Activated CD8-positive, alpha-beta memory T cell treated with anti-CD3 and anti-CD28 coated beads for 1 hour (primary cell): ENCODE measurements at places on chromosomes 7 and 10.

DNA sequence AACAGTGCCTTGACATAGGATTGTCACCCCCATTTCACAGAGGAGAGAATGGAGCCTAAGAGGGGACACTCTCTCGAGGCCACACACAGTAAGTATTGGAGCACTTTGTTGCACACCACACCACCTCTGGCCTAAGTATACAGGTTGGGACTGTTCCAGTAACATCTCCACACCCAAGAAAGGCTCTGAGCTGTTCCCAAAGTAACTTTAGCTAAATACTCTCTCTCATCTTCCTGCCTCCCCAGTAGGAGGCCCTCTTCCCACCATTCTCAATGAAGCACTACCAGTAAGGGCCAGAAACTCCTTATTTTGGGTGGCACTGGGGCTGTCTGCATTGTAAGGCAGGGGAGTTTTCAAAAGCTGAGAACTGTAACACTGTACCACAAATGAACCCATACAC, 189.5 kb downstream of the ZNF438 start:
- DNase-seq, result no peak

DNA sequence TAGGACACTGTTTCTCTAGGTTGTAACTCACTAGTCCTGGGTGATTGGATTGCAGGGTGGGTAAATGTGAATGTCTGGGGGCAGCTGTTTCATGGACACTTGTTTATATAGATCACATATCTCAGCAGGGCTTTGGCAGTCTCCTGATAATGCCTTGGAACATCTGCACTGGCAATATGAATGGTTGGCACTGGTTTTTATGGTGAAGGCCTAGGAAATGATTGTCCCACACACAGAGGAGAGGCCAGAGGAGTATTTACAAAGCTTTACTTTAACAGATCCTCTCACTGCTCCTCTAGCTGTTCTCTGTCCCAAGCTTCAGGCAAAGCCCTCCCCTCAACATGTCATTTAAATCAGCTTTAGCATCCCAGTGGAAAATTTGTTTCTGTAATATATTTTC, 171.3 kb upstream of the STEAP4 start:
- DNase-seq, result no peak

- DNase-seq, result no peak
Measured at GRCh38 chr7:151400626-151401315, 9.1 kb downstream of the WDR86 start.

DNA sequence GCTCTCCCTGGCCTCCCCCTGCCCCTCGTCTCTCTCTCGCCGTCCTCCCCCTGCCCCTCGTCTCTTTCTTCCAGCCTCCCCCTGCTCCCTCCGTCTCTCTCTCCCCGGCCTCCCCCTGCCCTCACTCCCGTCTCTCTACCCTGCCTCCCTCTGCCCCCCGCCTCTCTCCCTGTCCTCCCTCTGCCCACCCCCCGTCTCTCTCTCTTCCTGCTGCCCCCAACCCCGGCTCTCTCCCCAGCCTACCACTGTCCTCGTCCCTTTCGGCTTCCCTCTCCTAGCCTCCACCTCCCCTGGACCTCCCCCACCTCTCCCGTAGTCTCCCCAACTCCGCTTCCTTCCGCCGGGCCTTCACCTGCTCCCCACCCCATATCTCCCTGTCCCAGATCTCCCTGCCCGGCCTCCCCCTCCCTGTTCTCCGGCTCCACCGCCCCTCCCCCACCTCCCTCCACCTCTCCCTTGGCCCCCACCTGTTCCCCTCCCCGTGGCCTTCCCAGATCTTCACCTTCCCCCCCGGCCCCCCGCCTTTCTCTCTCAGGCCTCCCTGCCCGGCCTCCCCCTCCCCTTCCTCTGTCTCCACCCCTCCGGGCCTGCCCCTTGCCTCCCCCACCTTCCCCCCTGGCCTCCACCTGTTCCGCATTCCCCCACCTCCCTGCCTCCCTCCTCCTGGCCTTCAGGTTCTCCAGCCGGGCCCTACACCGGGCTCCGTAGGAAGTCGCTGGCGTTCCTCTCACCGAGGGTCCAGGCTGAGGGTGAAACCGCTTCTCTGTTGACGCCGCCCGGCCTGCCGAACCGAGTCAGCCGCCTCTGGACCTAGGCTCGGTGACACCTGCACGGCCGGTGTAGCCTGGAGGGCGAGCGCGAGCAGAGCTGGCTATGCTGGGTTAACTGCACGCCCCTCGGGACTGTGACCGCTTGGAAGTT, 1.2 kb downstream of the GET4 start:
- DNase-seq, result no peak

DNA sequence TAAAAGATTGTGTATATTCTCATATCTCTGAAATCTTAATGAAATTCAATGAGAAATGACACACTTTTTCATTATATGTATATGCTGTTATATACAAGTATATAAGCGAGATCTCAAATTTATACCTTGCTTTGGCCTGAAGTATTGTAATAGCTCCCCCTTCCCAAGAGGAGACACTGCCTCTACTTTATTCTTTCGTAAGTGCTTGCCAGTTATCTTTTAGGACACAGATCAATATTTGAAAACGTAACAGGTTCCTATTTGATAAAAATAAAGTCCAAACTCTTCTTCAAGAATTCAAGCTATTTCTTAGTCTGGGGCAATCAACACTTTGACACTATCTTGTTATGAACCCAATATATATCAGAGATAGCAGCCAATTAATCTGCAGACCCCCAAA, 24.9 kb downstream of the WASL start:
- no peak for DNase-seq

- no peak for DNase-seq
Measured at GRCh38 chr7:140081774-140082425, 19.1 kb upstream of the PARP12 start.

GRCh38 chr7:101216860-101217387, 457 bp downstream of the PLOD3 start:
- no peak for DNase-seq

DNA sequence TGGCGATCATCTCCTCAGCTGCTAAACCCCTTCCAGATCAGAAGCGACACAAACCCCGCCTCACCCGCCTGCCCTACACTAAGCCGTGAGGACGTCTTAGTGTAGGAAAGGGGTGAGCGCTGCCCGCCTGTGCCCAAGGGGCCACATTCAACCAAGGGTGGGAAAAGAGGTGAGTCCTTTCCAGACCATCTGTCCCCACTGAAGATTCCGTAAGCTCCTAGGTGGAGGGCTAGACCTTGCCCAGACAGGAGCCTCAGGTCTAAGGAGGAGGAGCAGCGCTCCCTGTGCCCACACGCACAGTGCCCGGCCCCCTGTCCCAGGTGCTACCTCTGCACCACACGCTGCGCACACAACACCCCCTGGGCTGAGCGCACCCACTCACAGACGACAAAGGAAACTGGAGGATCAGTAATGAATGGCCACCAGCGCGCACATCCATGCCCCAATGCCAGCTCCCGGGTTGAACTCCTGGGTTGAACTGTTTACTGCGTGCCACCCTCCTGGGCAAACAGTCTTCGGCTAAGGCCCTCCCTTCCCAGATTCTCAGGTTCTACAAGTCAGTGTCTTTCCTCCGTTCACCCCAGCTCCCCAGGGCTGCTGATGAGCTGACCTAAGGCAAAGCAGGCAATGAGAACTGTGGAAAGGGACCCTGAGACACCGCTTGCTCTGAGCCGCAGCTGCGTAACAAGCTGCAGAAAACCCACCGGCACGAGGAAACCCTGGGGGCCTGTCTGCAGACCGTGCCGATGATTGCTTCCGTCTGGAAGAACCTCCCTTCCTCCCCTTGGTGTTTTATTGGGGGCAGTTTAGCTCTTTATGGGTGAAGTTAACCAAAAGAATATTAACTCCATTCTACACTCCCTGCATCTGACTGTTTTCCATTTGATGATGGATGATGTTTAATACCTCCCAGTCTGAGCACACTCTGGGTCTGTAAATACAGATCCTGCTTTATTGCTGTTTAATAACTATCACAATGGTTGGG, 185.9 kb downstream of the MAD1L1 start:
- DNase-seq, result no peak

GRCh38 chr10:71754562-71754961, 18.8 kb downstream of the VSIR start:
- DNase-seq, result no peak

GRCh38 chr7:26686448-26686981, 177.9 kb downstream of the SKAP2 start:
- no peak for DNase-seq

DNA sequence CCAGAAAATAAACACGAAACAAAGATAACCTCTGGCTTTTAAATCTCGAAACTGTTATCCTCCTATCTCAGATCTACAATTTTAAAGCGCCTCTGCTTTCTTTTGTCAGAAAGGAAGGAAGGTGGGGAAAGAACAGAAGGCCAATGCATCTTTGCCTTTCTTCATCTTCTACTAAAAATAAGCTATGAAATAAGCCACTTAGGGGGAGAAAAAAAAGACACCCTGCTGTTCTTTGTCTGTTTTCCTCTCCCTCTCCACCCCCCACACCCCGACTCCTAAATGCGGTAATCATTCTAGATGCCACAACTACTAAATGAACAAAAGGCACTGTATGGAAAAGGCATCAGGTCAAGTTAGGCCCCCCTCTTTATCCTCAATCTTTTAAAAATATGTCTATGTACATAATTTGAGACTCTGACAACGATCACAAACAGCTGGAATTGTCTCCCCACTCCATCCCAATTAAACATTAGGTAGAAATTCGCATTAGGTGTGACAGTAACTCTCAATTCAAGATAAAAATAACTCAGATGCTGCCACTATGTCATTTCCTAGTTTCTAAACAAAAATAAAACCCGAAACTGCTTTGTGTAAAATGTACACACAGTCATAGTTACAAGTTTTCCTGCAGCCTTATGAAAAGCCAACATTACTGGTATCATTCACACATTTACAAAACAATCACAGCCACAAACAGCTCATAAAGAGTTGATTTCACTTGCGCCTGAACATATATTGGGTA, 2.4 kb downstream of the UBE2H start:
- DNase-seq, result no peak

DNA sequence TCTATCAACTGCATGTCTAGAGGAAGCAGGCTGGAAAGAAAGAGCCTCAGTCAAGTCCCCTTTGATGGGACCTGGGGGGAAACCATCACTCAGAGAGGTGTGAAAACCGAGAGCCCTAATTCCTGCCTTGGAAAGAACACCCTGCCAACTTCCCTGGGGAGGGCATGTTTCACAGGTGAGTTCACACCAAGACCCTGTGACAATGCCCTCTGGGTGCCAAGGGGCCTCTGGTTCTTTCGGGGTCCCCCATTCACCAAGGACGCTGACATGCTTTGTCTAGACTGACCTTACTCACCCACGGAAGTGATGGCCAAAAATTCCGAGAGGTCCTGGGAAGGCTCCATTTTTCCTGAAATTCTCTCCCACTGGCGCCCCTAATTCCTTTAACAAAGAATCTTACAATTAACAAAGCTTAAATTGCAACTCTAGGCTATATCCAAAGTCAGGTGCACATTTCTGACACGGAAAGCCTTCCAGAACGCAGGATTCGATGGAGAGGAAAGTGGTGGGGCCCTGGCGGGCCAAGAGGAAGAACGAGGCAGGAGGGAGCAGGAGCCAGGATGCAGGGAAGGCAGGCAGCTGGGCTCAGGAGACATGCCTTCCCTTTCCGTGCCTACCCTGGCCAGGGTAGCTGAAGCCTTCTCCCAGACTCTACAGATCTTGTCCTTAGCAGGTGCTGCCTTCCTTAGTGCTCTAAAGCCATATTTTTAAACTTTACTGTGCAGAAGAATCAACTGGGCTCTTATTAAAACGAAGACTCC, 23.7 kb downstream of the VSTM4 start:
- DNase-seq, result no peak

DNA sequence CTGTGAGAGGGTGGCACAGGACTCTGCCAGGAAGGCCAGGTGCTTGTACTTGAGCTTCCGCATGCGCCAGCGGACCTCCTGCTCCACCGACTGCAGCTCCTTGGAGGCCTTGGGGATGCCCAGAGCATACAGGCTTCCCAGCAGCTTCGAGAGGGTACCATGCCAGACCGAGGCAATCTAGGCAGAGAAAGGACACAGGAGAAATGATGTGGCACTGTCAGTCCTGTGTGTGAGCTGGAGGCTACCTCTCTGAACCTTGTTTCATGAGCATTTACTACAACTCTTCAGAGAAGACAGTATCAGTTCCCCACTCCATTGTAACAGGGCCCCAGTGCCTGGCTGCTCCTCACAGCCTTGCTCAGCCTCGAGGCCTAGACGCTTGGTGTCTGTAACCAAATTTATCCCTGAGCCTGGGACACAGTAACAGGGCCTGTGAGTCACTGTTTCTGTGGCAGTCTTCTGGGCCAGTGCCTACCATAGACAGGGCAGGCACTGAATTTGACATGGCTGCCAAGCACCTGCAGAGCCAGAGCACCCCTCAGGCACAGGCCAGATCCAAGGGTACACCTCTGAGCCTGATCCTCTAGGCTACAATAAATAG, 5.8 kb downstream of the TBRG4 start:
- DNase-seq, result no peak

DNA sequence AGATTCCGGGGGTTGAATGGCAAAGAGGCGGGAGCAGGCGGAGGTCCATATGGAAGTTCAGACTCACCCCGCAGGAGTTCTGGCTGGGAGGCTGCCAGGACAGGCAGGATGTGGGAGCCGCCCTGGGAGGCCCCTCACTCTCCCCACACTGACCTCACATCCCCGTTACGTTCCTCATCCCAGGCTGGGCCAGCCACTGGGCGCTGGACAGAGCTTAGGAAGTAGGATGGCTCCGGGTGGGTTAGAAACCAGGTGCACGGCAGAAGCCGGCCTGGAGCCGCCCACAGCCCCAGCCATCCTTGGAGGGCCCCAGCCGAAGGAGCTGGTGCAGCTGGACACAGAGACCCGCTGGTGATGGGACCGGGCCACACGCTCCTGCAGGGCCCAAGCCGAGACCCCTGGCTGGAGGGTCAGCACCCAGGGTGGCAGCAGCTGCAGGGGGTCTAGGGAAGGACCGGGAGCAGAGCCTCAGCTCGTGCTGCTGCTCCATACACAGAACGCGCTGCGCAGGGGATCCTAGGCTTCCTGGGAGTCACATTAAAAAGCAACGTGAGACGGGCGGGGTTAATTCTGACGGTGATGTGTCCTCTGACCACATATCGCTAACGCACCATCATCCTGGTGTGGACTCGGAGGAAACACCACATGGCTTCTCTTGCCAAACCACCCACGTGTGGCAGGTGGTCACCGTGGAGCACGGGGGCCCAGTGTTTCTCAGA, 98.6 kb upstream of the DIP2C start:
- DNase-seq, result no peak

DNA sequence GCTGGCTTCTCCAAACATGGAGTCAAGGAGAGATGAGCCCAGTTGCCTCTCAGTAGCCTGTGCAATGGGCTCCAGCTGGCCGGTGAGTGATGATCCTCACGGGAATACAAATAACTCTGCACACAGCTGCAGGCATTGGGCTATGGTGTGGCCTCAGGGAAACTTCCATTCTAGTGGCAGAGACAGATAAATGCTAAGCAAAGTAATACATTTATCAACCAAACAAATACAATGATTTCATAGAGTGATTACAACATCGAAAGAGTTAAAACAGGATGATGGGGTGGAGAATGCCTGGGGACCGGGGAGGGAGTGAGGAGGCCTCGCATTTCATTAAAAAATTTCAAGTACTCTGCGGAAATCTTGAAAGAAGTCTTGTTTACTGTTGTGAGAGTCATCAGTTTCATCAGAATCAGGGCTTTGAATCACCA, 15.0 kb upstream of the AKR1B1 start:
- DNase-seq, result no peak

GRCh38 chr7:424301-424935, 95.2 kb downstream of the PDGFA start:
- DNase-seq, result no peak
